Right ventricle myocardium inferior (tissue), 1 donor: ENCODE measurements at places on chromosomes 12 and 14. TPM values are rescaled to one million over a fixed set of nuclear protein-coding genes. Genes with fewer than 3 reads are reported as not detected.

GRCh38 chr14:103100281-103101121 is 6.0 kb downstream of the EXOC3L4 start:
- DNase-seq = no peak

- no peak for DNase-seq
Observed at GRCh38 chr12:90910958-90911357, 44.0 kb downstream of the CCER1 start.

DNA sequence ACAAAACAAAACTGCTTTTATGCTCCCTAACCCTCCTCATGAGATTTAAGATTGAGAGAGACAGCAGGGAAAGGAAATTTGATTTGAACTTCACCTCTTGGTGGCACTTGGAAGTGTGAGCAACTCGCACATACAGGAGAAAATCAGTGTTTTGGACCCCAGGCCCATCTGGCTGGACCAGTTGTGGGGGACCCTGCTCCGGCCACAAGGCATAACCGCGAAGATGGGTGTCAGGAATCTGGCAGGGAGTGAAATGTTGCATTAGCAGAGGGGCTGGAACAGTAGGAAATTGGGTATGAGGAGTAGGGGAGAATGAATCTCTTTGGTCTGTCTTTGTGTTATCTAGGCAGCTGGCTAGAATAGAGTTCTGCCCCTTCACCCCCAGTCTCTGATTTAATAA is 1.2 kb downstream of the CIROP start:
- DNase-seq = no peak

- DNase-seq = no peak
Observed at GRCh38 chr12:32907898-32908476, 11.4 kb upstream of the PKP2 start.

ACAD10 gene
- 27.8 TPM for total RNA-seq

- DNase-seq = no peak
Observed at GRCh38 chr12:97063292-97063935, 156.4 kb downstream of the NEDD1 start.

- DNase-seq = peak; percentile 79
Observed at GRCh38 chr14:91286530-91286937, 42.0 kb upstream of the GPR68 start.

GRCh38 chr12:110108309-110109036 is 15.7 kb upstream of the IFT81 start:
- no peak for DNase-seq

DNA sequence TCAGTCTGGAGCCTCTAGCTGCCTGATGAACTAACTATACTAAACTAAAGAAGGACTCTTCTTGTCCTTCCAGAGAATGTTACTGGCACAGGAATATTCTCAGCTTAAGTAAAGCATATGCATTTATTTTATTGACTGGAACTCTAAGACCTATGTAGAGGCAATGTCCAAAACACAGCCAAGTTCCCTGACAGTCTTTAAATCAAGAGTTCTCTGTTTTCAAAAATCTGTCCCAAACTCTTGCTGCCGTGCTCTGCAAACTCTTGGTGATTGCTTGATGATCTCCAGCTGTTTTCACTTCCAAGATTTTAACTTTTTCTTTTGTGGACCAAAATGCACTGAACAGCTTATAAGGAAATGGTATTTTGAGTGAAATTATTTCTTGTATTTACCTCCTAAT is 67.5 kb upstream of the DAAM1 start:
- no peak for DNase-seq

GRCh38 chr14:106683631-106684030 is 1157.2 kb downstream of the TMEM121 start:
- no peak for DNase-seq

GRCh38 chr12:2687058-2687457 is 107.7 kb upstream of the FKBP4 start:
- DNase-seq = no peak

DNA sequence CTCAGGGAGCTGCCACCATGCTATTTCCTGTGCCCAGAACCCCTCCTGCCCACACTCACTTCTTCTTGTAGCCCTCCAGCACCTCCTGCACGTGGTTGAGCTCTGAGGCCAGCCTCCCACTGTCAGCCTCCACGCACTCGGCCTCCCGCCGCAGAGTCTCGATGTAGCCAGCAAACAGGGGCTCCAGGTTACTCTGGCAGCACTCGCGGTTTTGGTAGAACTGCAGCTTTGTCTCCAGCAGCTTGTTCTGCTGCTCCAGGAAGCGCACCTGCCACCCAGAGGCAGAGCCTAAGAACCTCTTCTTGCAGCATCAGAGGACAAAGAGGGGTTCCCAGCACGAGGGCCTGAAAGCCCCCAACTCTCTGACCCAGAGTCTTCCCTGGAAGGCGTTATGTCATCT is 2.1 kb downstream of the KRT83 start:
- no peak for DNase-seq

DNA sequence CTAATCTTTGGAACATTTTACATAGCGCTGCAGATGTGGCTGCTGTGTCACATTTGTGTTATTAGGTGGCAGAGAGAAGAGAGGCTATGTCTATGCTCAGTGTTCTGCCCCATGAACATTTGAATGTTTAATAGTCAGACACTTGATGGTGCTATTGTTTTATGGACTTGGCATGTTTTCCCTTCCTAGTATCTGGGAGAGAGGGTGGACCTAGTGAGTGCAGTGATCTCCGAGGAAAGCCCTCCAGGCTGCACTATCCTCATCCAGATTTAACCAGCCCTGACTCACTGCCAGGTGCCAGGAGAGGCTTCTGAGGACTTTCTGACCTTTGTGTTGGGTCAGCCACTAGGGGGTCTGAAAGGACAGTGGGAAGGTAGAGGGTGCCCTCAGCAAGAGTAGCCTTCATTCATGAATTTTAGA is 24.3 kb downstream of the ZFC3H1 start:
- DNase-seq = no peak

LRTM2 gene
- not detected for total RNA-seq

- no peak for DNase-seq
Observed at GRCh38 chr12:119840582-119840981, 36.5 kb downstream of the CIT start.

- no peak for DNase-seq
Observed at GRCh38 chr14:100152091-100152490, 7.4 kb downstream of the DEGS2 start.

BDKRB1 gene
- not detected for total RNA-seq

GAS2L3 gene
- total RNA-seq = 2.7 TPM

DNA sequence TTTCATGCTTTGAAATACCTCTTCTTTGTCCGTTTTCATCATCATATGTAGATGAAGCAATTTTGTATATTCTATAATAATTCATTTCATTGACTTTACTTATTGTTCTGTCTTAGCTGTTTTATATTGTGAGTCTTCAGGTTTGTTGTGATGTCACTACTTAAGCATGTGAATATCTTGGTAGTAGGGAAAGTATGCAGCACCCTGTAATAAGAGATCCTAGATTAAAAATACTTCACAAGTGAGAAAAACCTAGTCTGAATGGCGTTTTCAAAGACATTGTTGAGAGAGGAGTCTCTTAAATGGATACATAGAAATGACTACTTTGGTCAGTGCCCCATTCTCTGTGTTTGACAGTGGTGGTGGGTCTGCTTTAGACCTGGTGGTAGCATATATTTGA is 61.4 kb downstream of the SLC16A7 start:
- no peak for DNase-seq

DNA sequence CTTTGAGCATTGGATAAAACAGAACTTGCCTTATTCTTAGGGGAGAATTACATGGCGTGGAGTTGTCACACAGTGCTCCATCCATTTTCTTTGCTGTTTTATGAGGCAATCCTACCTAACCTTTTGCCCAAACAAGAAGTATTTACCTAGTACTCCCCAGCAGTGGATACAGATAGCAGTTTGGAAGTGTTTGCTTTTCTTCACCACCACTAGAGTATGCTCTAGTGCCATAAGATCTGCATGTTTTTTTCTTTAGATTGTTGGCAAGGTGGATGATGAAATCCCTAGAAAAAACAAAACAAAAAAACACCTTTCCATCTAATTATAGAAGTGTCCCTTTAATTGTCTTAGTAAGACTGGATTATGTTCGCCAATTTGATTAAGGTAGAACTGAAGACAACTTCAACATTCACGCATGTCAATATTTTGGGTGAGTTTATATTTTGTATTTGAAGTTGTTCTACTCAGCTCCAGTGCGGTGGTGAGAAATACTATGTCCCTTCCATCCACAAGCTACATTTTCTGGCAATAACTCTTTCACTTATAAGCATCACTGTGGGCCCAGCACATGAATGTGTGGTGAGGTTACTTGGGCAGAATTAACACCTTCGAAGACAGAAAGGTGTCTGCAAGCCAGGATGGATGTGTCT is 23.6 kb upstream of the TMEM260 start:
- DNase-seq = no peak

DNA sequence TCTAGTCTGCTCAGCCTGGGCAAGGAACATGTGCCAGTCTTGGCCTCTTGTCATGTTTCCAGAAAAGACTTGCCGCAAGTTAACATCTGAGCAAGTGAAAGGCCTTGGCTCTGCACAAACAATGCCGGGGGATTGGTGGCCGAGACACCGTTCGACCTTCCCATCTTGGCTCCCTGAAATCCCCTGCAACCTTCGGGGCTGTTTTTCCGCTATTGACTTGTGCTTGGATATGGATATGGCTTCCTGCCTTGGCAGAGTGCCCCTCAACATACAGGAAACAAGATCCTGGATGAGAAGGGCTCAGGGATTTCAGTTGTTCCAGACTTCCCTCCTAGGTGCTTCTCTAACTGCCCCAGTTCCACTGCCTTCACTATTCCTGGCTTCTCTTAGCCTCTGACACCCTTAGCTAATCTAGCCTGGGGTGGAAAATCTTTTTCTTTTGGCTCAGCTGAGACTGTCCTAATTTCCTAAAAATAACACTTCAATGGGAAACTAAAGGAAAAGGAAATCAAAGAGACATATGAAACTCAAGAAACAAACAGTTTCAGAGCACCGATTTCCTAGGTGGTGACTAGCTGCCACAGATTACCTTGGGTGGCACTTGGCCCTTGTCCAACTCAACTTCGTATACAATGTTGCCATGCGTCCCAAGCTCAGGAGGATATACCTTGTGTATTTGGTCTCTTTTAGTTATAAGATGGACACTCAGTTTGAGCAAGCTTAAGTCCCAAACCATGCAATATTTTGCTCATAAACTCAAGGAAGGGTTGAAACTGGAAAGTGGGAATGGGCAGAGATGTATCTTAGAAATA is 33.9 kb downstream of the RDH12 start:
- no peak for DNase-seq

DNA sequence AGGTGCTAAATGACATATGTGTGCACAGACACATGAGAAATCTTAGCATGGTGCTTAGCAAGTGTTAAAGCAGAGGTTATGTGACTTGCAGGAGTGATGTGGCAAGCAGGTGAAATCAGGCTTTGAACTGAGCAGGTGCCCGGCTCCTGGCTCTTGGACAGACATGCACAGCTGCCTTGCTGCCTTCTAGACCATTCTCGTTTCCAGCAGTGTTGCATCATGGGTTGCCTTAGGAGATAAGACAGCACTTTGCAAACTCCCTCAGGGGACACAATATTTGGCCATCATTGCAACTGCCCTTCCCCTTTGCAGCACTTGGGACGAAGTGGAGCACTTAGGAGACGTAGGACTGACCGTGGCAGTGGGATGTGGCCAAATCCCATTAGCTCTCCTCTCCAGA is 17.2 kb upstream of the GSC start:
- DNase-seq = no peak

HVCN1 gene
- 11.8 TPM for total RNA-seq

MANSC4 gene
- not detected for total RNA-seq

- DNase-seq = no peak
Observed at GRCh38 chr12:79690142-79690637, 574 bp downstream of the PAWR start.

DNA sequence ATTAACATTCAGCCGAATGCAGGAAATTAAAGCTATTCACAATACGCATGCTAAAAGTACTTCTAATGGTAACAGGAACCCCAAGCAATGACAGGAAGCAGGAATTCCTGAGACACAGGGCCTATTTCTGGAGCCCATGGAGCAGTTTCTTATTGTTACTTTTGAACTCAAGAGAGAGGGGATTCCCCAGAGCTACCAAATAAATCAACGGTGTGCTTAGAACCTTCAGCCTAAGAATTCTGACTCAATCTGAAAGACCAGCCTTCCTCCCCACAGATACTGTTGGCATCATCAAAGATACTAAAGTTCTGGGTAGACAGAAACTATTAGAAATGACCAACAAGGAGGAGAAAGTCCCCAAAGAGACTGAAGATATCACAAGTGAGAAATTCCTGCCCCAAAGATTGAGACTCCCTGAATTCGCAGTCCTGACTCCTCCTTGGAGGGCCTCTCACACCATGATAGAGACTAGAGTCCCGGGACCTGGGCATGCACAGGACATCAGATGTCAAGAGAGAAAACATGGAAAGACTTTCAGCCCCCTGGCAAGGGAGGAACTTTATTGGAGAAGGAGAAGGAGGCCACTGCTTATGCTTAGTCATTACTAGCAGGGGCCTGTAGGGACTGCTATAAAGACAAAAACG is 32.7 kb downstream of the RTRAF start:
- no peak for DNase-seq

SLC38A6 gene
- 4.3 TPM for total RNA-seq

- no peak for DNase-seq
Observed at GRCh38 chr14:64841772-64842750, 37.6 kb downstream of the SPTB start.

DNA sequence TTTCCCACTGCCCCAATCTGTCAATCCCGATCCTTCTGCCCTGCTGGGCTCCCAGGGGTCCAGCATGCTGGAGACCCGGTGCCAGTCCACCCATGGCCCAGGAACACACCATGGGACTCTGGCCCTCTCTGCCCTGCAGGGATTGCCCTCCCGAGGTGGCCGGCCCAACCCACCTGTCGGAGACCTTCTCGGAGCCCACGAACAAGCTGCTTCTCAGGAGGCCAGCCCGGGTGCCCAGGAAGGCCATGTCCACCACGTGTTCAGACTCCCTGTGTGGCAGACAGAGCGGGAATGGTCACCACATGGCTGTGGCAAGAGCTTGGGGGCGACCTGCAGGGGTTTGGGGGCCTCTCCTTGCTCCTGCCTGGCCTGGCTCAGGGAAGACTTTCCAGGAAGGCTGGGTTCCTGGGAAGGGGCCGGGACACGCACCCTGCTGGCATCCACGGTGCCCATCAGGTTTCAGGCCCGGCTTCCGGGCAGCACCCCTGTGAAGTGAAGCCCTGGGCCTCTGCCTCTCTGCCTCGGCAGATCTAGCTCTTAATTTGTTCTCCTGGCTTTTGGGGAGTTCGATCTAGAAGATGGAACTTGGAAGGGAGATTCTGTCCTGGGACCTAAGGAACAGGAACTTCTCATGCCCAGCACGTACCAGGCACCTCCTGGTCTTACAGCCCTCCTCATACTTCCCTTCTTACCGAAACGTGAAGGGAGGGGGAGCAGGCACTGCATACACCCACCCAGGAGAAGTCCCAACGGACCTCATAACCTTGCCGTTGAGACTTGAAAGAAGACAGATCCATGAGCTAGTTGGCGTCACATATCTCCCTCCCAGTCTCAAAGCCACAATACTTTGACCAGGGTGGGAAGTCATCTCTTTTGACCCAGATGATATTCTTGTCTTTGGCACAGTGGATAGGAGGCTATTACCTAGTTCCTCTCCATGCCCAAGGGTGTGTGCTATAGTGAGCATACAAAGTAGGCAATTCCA is 26.3 kb downstream of the LRTM2 start:
- no peak for DNase-seq

GRCh38 chr14:34049790-34050189 is 98.9 kb upstream of the EGLN3 start:
- DNase-seq = no peak

BAZ1A gene
- total RNA-seq = 5.6 TPM
